NK-92 treated with Interleukin-12 subunit alpha and Interleukin-12 subunit beta, amount 100 ng/mL, for 24 hours (cell line): ENCODE measurements at places on chromosomes 1 and 21.

DNA sequence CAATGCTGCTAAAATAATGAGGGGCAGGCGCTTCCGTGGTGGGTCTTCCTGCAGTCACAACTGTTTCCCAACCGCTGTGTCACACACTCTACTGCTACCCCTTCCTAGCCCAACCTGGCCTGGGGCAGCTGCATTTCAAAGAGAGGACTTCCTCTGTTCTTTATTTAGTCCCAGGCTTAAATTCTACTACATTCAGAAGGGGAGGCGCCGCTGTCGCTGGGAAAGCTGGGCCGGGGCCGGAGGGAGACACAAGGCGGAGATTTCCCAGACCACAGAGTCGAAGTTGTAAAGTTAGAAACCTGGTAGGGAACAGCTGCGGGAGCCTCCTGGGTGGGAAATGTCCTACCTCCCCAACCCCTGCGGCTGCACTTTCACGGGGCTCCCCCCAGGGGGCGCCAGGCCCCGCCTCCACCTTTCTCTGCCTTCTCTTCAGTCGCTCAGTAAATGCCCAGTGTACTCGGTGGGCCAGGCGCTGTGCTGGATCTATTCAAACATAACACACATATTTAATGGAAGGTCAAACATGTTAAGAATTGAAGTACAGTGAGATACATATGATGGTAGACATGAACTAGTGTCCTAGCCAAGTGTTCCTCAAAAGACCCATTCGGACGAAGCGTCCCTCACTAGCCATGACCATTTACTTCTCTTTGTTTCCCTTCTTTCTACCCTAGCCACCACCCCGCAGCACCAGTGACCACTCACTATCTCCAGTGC, 23.1 kb downstream of the DYRK3 start:
- DNase-seq: peak; percentile 12

DNA sequence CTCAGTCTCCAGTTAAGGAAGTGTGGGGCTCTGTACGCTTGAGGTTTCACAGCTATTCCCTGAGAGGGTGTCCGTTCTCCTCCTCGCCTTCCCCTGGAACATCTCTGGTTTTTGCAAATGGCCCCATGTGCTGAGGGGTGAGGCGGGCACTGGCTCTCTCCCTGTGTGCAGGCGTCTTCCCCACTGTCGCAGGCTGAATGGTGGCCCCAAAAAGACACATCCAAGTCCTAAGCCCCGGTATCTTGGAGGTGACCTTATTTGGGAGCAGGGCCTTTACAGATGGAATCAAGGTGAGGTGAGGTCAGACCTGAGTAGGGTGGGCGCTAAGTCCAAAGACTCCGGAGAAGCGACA, 98.0 kb upstream of the TMPRSS2 start:
- no peak for DNase-seq

DNA sequence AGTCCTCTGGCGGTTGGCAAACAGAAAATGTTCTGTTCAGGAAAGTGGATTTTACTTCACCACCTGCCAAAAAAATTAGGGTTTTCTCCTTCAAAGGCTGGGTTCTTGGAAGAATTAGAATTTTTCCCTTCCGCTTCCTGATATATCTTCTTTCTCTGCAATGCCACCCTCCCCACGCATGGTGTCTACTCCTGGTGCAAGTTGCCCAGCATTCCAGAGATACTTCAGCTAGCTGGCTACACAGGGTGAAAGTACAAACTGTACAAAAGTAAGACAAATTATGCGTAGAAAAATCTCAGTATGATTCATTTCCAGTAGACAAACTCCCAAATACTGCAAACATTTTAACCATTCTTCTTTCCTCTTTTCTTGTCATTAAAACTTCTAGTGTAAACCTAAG, 430.1 kb upstream of the ESRRG start:
- DNase-seq: no peak

DNA sequence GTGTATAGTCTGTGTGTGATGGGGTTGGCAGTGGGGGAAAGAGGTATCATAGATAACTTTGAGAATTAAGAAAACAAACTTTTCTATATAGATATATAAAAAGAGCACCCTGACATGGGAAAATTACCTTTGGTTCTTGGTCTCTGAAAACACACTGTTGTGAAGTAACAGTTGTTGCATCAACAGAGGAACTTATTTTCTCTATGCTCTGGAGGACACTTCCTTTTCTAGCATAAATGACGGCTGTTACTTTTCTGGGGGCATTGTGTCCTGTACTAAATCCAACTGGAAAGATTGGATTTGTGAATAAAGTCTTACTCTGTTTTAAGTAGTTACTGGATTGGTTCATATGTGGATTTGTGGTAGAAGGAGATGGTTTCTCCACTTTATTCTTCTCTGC, 12.6 kb downstream of the LRIF1 start:
- DNase-seq: no peak

DNA sequence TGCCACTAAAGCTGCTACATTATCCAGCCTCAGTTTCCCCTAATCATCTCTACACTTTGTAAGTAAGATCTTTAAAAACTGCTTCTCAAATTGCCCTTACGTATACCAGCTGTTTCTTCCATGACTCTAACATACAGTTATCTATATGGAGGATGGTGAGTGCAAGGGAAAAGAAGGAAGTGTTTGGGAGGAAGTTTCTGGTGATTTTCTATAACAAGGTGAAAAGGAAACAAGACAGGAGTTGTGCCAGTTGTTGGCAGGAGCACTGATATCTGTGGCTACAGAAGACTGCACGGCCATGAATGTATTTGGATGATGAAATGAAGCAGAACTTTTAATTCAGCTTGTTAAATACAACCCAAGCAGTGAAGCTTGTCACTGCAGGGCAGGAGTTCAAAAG, 32.3 kb upstream of the NHLH2 start:
- DNase-seq: no peak
